Midbrain (tissue), 1 donor: ENCODE measurements at places on chromosomes 4 and X.

DNA sequence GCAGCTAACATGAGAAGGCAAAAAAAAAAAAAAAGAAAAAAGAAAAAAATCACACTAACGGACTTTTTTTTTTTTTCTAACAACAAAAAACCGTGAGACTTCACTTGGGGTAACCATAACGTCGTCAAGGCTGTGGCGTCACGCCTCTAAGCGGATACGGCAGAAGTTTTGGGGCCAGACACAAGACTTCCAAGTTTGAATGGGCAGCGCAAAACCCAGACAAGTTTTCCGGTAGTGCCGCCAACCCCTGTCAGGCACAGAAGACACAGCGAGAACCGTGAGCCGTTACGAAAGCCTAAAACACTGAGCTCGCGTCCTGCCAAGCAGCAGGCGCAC lies 556 bp upstream of the SMARCA5 start:
- DNase-seq, result no peak

- no peak for DNase-seq
Measured at GRCh38 chr4:75494563-75494962, 19.6 kb downstream of the RCHY1 start.

GRCh38 chrX:47224896-47225290 lies 6.4 kb downstream of the CDK16 start:
- DNase-seq, result no peak

- no peak for DNase-seq
Measured at GRCh38 chr4:172495769-172496168, 672.8 kb upstream of the GALNT7 start.

DNA sequence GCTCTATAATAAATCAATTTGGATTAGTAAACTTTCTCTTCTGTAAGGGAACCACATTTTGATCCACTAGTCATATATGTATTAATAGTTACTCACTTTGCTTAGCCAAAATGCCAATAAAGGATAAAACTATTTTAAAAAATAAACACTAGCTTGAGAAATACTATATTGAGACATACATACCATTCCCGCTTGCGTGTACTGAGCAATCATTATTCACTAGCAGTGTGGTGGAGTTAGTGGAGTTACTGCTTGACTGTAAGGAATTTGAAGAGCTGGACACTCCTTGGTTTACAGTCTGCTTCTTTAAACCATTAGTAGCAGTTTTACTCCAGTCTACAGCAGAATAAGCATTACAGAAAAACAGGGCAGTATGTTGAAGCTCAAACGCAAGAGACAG lies 10.8 kb upstream of the PHKA2 start:
- no peak for DNase-seq

DNA sequence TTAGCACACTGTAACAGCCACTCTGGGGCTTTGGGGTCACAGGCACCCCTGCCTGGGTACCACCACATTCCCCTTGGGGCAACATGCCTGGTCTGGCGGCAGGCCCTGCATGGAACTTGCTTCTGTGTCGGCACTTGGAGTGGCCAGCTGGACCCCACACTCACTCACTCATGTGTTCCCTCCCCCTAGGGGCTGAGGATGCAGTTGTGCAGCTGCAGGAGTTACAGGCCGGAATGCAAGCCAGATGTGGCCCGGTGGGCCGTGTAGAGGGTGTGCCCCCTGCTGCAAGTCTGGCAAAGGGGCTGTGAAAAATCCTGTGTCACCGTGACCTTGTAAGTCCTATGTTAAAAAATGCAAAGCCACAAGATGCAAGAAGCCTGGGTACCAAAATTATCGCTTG lies 34.2 kb downstream of the ATXN3L start:
- DNase-seq, result no peak

- DNase-seq, result no peak
Measured at GRCh38 chrX:152103866-152104265, 34.5 kb downstream of the MAGEA10 start.

- no peak for DNase-seq
Measured at GRCh38 chr4:96519291-96519690, 679.4 kb downstream of the PDHA2 start.

DNA sequence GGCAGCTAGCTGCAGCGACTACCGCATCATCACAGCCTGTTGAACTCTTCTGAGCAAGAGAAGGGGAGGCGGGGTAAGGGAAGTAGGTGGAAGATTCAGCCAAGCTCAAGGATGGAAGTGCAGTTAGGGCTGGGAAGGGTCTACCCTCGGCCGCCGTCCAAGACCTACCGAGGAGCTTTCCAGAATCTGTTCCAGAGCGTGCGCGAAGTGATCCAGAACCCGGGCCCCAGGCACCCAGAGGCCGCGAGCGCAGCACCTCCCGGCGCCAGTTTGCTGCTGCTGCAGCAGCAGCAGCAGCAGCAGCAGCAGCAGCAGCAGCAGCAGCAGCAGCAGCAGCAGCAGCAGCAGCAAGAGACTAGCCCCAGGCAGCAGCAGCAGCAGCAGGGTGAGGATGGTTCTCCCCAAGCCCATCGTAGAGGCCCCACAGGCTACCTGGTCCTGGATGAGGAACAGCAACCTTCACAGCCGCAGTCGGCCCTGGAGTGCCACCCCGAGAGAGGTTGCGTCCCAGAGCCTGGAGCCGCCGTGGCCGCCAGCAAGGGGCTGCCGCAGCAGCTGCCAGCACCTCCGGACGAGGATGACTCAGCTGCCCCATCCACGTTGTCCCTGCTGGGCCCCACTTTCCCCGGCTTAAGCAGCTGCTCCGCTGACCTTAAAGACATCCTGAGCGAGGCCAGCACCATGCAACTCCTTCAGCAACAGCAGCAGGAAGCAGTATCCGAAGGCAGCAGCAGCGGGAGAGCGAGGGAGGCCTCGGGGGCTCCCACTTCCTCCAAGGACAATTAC lies 1.4 kb downstream of the AR start:
- no peak for DNase-seq
